ENCODE measurements at places on chromosomes 3 and 15.

GRCh38 chr3:57546616-57547015, 2.5 kb upstream of the DNAH12 start:
- no peak for DNase-seq

GRCh38 chr15:67066959-67067853, 1.8 kb downstream of the SMAD3 start:
- DNase-seq, result peak; percentile 57

- DNase-seq, result no peak
Observed at GRCh38 chr15:67873777-67874176, 33.9 kb upstream of the RNU6-1 start.

DNA sequence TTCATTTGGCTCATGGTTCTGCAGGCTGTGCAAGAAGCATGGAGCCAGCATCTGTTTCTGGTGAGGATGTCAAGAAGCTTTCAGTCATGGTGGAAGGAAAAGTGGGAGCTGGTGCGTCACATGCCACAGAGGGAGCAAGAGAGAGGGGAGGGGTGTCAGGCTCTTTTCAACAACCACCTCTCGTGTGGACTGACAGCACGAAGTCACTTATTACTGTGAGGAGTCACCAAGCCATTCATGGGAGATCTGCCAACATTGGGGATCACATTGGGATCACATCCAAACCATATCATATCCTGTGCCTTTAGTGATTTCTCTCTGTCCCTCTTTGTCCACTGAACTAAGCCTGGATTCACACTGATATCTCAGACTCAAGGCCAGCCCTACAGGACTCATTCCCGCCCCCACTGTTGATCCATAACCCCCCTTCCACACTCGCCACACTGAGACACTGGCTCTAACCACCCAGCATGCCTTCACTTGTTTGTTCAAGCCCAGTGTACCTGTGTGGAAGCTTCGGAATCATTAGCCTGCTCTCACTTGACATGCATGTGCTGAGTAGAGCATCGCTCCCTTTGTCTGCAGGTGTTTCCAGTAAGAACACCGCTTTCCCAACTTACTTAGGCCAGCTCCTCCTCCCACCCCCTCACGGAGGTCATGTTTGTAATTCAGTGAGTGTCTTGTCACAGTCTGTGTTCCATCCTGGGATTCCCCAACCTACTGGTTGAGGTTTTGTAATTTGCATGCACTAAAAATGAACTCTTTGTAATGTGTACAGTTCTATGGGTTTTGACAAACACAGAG, 132.2 kb downstream of the KLF13 start:
- DNase-seq, result no peak

GRCh38 chr15:41562244-41562643, 3.2 kb downstream of the TYRO3 start:
- no peak for DNase-seq

DNA sequence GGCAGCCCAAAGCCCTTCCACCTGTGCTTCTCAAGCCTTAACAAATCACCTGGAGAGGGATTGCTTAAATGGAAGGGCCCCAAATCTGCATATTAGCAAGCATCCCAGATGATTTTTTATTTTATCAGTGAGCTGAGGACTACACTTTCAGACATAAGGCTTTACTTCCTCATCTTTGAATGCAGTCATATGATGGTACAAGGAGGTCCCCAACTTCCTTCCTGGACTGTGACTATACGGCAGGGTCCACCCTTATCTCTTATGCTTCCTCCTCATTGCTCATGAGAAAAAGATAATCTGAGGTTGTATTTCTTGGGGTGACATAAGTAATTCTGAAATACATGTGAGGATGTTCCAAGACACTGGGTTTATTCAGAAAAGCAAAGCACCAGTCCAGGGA, 13.7 kb upstream of the HEG1 start:
- no peak for DNase-seq

GRCh38 chr3:119620899-119621298, 23.2 kb downstream of the PLA1A start:
- no peak for DNase-seq

GRCh38 chr3:31754575-31755278, 222.0 kb downstream of the STT3B start:
- no peak for DNase-seq

- no peak for DNase-seq
Observed at GRCh38 chr3:169998668-169999131, 32.1 kb downstream of the SEC62 start.

DNA sequence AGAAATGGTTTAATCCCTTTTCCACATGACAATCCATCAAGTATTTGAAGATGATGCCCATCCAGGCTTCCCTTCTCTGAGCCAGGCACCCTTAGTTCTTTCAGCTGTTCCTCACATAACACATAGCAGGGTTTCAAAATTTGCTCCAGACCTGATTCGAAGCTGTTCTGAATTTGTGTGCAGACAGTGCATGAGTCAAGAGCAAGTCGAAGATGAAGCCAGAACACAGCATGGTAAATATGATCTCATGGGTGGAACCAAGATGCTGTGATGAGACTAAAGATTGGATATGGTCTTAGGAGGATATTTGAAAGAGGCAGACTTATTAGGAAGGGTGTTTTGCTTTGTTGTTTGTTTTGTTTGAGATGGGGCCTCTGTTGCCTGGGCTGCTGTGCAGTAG, 32.6 kb upstream of the PDE8A start:
- no peak for DNase-seq

- no peak for DNase-seq
Observed at GRCh38 chr3:105542282-105543019, 175.7 kb downstream of the ALCAM start.

GRCh38 chr3:55554634-55555425, 67.7 kb upstream of the WNT5A start:
- no peak for DNase-seq

- no peak for DNase-seq
Observed at GRCh38 chr3:16171825-16172224, 2.7 kb upstream of the GALNT15 start.

GRCh38 chr3:175398676-175399075, 539.5 kb downstream of the NAALADL2 start:
- DNase-seq, result no peak

GRCh38 chr3:25578059-25578458, 86.6 kb downstream of the TOP2B start:
- no peak for DNase-seq

DNA sequence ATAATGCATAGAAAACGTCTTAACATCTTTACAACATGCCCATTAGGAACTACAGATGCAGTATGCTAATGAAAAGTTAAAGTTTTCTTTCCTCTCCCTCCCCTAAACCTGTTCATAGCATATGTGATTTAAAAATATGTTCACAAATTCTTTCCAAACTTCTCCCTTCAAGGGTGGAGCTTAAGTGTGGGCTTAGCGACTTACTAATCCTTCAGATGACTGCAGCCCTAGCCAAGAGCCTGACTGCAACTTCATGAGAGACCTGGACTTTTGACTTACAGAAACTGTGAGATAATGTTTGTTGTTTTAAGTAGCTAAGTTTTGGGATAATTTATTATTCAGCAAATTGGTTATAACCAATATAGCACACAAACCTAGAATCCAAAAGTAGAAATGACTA, 22.0 kb upstream of the ANXA2 start:
- no peak for DNase-seq

GRCh38 chr15:35686347-35686746, 140.4 kb upstream of the DPH6 start:
- DNase-seq, result no peak

DNA sequence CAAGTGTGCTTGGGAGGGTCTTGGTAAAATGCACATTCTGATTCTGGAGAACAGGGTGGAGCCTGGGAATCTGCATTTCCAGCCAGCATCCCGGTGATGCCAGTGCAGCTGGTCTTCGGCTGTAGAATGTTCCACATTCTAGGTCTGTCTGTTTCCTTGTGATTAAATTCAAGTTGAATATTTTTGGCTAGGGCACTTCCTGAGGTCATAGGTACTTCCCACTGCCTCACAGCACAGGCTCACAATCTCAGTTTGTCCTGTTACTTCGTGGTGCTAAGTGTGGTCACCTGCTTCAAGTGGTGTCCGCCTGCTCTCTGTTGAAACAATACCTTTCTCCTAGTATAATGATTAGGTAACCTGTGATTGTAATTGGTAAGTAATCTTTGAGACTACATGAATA, 40.1 kb downstream of the FLNB start:
- DNase-seq, result no peak

- DNase-seq, result no peak
Observed at GRCh38 chr15:28260722-28261121, 61.3 kb downstream of the HERC2 start.

GRCh38 chr3:45954306-45954705, 11.0 kb downstream of the CXCR6 start:
- no peak for DNase-seq

- DNase-seq, result no peak
Observed at GRCh38 chr3:69292185-69292584, 93.7 kb downstream of the FRMD4B start.

DNA sequence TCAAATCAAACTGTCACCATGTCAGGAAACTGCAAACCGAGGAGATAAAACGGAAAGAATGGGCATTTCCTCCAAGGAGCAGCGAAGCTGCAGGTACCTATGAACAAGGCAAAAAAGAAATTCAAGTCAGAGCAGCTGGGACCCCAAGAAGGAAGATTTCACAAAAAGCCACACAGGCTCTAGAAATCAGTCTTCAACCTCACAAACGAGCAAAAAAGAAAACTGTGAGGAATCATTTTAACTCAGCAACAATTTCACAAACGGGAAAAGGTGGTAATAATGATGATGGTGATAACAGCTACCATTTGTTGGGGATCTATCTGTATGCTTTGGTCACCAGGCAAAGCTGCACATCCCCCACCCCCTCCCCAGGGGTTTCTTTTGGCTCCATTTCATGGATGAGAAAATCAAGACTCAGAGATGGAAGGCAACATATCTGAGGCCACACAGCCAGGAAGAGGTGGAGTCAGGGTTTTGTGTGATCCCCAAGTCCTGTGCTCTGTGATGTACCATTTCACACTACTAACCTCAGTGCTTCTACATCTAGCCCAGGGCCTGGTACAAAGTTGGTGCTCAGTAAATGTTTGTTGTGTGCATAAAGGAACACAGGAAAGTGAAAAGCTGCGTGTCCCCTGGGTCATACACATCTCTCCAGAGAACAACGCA, 109.9 kb downstream of the IQSEC1 start:
- DNase-seq, result no peak

DNA sequence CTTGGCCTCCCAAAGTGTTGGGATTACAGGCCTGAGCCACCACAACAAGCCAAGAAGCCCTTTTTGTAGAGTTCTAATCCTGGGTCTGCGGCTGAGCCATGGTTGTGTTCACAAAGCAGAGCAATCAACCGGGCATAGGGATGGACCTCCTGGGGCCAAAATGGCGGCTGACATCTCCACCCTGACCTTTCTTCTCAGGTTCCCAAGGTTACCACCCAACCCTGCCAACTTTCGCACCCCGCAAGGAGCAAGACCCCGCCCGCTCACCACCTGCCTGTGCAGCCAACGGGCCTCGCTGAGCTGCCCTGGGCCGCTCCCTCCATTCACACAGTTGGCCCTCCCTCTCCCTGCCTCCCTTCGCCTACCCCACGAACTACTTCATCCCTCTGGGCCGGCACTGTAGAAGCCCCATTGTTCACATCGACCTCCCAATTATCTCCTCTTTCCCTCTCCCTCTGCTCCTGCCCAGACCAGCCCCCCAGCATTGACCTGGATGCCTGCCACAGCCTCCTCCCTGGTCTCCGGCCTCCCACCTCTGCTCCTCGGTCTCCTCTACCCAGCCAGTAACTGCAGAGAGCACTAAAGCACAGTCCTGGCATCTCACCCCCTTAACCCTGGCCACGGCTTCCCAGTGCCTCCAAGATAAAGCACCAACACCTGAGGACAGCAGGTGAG, 62.0 kb upstream of the TFRC start:
- DNase-seq, result no peak

DNA sequence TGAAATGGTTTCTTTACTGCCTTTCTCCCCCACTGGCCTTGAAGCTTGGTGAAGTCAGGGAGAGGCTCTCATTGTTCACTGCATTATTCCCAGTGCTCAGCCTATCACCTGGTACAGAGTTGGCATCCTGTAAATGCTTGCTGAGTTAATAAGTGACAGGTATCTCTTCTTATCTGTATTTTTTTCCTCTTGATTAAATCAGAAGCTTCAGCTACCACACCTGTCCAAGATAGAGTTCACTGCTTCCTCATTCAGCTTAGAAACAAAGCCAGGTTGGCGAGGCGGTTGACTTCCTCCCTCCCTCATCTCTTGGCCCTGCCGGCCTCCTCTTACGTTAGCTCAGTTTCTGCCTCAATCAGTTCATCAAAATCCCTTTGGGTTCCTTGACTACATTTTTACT, 142.8 kb downstream of the LIPC start:
- DNase-seq, result no peak

DNA sequence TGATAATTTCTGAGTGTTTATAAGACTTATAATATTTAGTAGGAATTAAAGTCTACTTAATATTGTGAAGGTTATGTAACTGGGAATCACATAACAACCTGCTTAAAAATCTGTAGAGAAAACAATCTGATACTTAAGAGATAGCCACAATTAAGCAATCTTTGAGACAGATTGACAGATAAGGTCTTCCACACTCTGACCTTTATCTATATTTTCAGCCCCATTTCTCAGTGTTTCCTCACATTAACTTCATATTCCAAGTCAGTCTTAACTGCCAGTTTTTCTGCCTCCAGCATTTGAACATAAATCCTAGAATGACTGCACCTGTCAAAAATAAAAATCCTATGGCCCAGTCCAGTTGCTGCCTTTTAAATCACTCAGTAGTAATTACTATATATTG, 423.2 kb downstream of the PYDC2 start:
- no peak for DNase-seq

Measured in glutamatergic neuron (in vitro differentiated cells).